Uterus (tissue), 4 donors: ENCODE measurements at places on chromosomes 16 and 17.

GRCh38 chr16:20803561-20804214 lies 2.6 kb downstream of the ERI2 start:
- no peak for DNase-seq

DNA sequence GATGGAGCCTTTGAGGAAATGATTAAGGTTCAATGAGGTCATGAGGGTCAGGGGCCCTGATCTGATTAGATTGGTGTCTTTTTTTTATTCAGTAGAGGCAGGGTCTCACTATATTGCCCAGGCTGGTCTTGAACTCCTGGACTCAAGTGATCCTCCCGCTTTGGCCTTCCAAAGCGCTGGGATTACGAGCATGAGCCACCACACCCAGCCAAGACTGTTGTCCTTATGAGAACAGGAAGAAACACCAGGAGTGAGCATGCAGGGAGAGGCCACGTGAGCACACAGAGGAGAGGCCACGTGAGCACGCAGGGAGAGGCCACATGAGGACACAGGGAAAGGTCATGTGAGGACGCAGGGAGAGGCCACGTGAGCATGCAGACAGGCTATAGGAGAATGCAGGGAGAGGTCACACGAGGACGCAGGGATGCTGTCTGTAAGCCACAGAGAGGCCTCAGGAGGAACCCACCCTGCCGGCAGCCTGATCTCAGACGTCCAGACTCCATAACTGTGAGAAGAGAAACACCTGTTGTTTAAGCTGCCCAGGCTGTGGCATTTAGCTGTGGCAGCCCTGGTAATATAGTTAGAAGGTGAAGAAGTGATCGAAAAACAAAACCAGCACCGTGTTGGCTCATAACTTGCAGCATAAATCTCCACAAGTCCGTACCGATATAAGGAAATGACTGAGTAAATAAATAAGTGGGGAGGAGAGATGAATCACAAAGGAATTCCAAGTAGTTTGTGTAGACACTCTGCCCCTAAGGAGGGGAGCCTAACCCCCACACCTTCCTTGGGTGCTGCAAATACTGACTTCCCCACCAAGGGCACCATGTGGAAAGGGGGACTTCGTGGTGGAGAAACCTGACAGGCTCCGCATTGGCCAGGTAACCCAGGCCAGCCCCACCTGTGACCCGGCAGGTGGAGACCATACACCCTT lies 14.6 kb upstream of the CSNK1D start:
- peak; percentile 74 for DNase-seq

- peak; percentile 86 for DNase-seq
Observed at GRCh38 chr17:57875290-57876022, 25.6 kb upstream of the MRPS23 start.

DNA sequence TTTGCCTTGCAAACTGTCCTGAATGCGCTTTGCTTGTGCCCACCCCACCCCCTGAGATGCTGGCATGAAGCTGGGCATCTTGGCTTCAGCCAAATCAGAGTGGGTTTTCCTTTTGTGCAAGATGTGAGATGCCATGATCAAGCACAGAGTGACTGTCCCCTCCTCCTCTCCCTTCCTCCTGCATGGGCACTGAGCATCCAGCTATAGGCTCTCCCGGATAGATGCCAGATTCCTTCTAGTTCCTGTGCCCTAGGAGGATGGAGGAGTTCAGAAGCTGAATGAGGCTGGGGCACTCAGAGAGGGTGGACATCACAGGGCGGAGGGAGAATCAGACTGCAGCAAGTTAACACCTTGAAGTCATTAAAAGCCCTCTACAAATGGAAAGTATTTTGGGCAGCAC lies 384.1 kb upstream of the CCL2 start:
- no peak for DNase-seq
